ENCODE measurements at places on chromosomes 3 and 15.

GRCh38 chr3:45105855-45106671 is 40.1 kb downstream of the CDCP1 start:
- DNase-seq, result no peak

GRCh38 chr15:92244703-92245102 is 149.0 kb upstream of the ST8SIA2 start:
- no peak for DNase-seq

- DNase-seq, result no peak
Observed at GRCh38 chr3:72636969-72637597, 211.2 kb downstream of the SHQ1 start.

DNA sequence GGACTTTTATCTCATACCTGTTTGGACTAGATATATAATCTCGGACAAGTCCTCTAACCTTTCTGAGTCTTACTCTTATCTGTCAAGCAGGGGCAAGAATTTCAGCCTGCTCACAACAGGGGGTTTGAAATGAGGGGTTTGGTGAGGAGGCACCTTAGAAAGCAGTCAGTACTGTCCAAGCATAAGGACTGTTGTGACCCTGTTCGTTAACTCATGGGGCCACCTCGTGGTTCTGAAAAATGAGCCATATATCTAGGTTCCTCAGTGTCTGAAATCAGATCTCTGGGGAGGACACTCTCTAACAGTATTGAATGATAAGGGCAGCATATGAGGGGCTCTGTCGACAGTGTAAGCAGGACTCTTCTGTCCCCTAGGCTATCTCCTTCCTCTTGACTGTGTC is 7.2 kb upstream of the TIMP4 start:
- no peak for DNase-seq

- no peak for DNase-seq
Observed at GRCh38 chr3:24401090-24401810, 93.4 kb downstream of the THRB start.

- DNase-seq, result no peak
Observed at GRCh38 chr3:55947406-55947805, 460.3 kb upstream of the WNT5A start.

- no peak for DNase-seq
Observed at GRCh38 chr3:4736284-4736861, 242.9 kb upstream of the BHLHE40 start.

DNA sequence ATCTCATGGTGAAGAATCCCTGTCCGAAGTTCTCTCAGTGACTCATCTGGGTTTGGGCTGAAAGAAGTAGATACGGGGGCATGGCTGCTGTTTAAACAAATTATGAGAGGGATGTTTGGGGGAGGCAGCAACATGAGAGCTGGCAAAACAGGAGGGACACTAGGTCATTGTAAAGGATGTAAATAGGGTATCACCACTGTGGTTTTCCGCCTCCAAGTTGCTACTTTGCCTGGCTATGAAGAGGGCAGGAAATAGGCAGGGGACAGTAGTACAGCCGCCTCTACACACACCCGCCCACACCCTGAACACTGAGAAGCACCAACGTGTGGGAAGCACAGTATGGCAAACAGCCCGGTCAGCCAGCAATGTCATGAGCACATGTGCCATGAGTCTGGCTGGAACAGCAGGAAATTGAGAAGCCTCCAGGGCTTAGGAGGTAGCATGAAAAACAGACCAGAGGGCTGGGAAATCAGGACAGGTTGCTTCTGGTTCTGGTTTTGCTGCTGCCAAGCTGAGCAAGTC is 17.1 kb downstream of the HEXA start:
- peak; percentile 15 for DNase-seq

DNA sequence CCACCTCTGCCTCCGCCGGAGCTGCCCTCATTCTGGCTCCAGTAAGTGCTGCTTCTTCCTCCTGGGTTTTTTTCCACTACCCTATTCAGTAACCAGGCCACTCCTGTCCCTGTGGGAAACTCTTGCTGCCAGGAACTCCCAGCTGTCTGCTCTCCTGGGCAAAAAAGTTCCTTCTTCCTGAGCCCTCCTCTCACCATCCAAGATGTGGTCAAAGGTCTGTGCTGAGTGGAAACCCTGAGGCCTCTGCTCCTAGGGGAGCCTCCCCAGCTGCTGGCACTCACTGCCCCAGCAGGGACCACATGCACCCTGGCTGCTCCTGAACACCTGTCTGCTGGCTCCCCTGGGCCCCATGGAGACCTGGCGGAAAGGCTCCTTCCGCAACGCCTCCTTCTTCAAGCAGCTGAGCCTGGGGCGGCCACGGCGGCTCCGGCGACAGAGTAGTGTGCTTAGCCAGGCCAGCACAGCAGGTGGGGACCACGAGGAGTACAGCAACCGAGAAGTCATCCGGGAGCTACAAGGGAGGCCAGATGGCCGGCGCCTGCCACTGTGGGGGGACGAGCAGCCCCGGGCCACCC is 454 bp downstream of the C15orf62 start:
- DNase-seq, result no peak

GRCh38 chr3:195001961-195002861 is 268.7 kb downstream of the XXYLT1 start:
- peak; percentile 71 for DNase-seq

- no peak for DNase-seq
Observed at GRCh38 chr3:187662848-187663409, 7.3 kb downstream of the SST start.

GRCh38 chr3:129519896-129520715 is 8.3 kb upstream of the RHO start:
- DNase-seq, result no peak

- no peak for DNase-seq
Observed at GRCh38 chr3:87002346-87002745, 11.4 kb upstream of the VGLL3 start.

GRCh38 chr15:85727068-85727467 is 67.7 kb downstream of the KLHL25 start:
- DNase-seq, result no peak
